ENCODE measurements at places on chromosomes 12 and 14.

- peak; percentile 82 for DNase-seq
Measured at GRCh38 chr14:106308839-106309389, 782.5 kb downstream of the TMEM121 start.

DNA sequence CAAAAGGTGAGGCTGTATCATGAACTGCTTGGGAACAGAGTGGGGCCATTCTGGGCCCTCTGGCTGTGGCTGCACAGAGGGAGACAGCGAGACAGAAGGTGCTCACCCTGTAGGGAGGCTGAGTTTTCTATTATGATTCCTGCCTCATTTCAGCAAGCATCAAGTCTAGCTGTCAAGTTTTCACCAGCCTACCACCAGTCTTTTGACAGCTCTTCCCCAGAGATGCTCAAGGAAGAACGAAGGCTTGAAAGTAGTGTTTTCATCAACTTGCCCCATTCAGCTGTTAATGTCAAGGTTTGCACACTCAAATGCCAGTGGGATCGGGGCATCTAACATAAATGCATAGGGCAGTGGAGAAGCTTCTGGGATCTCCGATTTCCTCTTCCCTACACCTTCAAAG, 10.0 kb downstream of the FGF23 start:
- no peak for DNase-seq

- no peak for DNase-seq
Measured at GRCh38 chr12:69822201-69822860, 2.7 kb upstream of the MYRFL start.

DNA sequence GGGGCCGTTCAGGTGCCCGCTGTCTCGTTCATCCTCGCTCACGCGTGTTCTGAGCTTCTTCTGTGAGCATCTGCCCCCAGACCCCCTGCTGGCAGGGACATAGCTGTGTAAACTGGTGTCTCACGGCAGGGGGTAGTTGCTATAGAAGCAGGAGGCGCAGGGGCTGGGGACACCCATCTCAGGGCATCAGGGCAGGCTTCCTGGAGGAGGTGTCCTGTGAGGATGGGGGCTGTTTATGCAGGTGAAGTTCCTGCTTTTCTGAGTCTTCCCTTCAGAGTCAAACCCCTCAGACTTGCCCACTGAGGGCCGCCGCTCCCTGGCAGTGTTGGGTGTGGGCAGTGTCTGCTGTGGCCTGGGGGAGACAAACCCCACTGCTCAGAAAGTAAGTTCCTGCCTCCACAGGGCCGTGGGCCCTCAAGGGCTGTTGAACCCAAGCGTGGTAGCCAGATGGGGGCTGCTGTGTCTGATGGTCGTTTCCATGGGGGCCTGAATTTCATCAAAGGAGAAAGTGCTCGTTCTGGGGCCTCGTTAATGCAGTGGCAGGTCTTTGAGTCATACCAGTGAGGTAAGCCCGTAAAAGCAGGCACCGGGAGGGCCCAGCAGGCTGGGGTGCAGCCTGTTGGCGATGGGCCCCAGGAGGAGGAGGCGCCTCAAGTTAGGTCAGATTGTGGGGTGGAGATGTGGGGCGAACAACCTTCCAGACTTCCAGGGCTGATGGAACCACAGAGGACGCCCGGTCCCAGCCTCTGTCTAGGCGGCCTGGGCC, 23.4 kb downstream of the KIF26A start:
- no peak for DNase-seq

DNA sequence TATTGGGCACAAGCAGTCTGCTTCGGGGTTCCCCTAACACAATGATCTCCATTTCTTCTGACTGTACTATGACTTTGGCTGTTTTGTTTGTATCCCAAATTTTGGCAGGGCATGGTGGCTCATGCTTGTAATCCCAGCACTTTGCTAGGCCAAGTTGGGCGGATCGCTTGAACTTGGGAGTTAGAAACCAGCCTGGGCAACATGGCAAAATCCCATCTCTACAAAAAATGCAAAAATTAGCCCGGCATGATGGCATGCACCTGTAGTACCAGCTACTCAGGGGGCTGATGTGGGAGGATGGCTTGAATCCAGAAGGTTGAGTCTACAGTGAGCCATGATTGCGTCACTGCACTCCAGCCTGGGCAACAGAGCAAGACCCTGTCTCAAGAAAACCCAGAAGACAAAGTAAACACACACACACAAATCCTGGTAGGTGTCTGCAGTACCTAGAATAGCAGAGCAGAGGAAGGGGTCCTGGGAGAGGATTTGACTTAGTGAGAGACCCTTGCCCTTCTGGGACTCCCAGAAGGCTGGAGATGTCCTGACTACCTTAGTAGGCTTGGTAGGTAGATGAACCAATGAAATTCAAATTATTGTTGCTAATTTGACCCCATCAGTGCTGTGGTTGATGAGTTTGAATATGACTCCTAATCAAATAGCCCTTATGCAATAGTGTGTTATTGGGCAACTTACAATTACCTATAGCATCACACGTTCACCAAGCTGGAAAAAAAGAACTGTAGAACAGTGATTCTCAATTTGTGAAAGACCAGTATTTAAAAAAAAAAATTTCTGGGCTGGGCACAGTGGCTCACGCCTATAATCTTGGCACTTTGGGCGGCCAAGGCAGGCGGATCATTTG, 6.8 kb upstream of the AEBP2 start:
- no peak for DNase-seq

DNA sequence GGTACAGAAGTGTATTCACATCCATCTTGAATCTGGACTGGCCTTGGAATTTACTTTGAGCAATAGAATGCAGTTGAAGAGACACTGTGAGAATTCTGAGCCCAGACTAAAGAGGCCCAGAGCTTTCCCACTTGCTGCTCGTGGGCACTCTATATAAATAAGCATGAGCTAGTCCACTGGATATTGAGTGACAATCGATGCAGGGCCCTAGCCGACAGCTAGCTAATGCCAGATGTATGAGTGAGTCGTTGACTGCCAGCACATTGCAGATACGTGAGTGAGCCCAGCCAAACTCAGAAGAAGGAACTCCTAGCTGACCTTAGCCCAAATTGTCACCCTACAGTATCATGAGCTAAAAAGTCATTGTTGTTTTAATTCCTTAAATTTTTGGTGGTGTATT, 24.9 kb downstream of the NAV3 start:
- DNase-seq, result no peak
